ENCODE measurements at places on chromosomes 4 and X. TPM values are rescaled to one million over a fixed set of nuclear protein-coding genes. Genes with fewer than 3 reads are reported as not detected.

The CCKAR gene
- total RNA-seq: not detected

- H3K4me3 ChIP-seq: no peak overlapping the region
- H3K36me3 ChIP-seq: no peaks in the 10 kb centered on the region
- no peaks in the 10 kb centered on the region for H3K4me1 ChIP-seq
Observed at GRCh38 chr4:156981262-156981769, 9.7 kb upstream of the PDGFC start.

- no peak overlapping the region for H3K27ac ChIP-seq
- DNase-seq: no peak
- no peak overlapping the region for H3K4me3 ChIP-seq
- H3K27me3 ChIP-seq: no peaks in the 10 kb centered on the region
- peaks cover 24% of the 10 kb centered on the region for H3K36me3 ChIP-seq
- peaks cover 67% of the 10 kb centered on the region for H3K4me1 ChIP-seq
Observed at GRCh38 chr4:186708554-186708953, 15.1 kb downstream of the FAT1 start.

DNA sequence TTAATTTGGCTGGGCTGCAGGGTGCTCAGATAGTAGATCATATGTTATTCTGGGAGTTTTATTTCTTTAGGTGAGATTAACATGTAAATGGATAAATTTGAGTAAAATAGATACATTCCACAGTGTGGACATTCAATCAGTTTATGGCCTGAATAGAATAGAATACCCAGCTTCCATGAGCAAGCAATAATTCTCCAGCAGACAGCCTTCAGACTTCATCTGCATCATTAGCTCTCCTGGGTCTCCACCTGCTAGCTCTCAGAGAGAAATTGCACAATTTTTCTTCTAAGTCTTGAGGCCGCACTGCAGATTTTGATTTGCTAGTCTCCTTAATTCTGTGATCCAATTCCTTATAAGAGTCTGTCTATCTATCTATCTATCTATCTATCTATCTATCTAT is 420.3 kb upstream of the BOD1L1 start:
- H3K27me3 ChIP-seq: no peaks in the 10 kb centered on the region
- no peaks in the 10 kb centered on the region for H3K36me3 ChIP-seq
- H3K27ac ChIP-seq: no peak overlapping the region
- no peaks in the 10 kb centered on the region for H3K4me1 ChIP-seq
- no peak overlapping the region for H3K4me3 ChIP-seq
- DNase-seq: no peak

DNA sequence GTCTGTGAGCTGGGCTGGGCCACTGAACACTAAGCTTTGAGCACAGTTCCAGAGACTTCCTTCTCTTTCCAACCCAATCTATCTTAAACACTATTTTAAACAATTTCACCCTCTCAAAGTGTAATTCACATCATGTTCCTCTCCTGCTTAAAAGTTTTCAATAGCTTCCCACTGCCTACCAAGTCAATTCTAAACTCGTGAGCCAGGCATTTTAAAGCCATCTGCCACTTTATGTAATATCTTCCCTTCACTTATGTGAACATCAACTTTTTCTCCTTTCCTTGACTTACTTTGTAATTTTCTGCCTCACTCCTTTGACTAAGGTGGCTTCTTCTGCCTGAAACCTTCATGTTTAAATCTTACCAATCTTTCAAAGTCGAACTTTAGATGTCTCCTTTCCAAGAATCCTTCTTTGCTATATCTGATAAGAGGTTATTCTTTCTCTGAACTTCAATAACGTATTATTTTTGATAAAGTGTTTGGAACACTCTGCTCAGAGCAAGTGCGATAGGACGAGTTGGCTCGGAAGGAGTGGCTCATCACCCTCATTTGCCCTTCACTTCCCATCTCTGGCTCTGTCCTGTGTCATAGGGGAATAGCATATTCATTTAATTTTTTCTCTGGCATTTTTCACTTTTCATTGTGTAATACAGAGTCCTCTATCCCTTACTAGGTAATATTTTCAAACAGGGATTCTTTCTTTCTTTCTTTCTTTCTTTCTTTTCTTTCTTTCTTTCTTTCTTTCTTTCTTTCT is 13.0 kb upstream of the SPARCL1 start:
- DNase-seq: no peak
- peak overlapping the region; percentile 85 for H3K27ac ChIP-seq
- no peak overlapping the region for H3K4me3 ChIP-seq
- no peaks in the 10 kb centered on the region for H3K36me3 ChIP-seq
- no peaks in the 10 kb centered on the region for H3K27me3 ChIP-seq
- H3K4me1 ChIP-seq: no peaks in the 10 kb centered on the region

GRCh38 chr4:112910109-112910736 is 139.2 kb upstream of the ANK2 start:
- no peak overlapping the region for H3K4me3 ChIP-seq
- no peaks in the 10 kb centered on the region for H3K27me3 ChIP-seq
- H3K4me1 ChIP-seq: peaks cover 20% of the 10 kb centered on the region
- H3K36me3 ChIP-seq: no peaks in the 10 kb centered on the region
- no peak for DNase-seq

DNA sequence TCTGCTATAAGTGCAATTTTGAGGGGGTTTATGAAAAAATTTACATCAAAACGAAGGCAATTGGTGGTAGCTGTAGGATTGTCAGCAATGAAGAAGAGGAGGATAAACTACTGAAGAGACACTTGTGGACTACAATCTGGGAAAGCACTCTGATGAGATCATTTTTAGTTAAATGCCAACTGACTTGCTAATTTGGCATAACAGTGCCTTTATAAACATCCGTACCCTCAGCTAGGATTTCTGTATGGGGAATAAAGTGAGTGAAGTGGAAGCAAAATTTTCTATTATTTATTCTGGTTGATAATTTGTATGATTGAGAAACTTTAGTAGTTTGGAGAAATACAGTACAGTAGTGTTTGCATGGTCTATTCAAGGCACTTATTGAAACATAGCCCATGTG is 11.2 kb upstream of the GNRHR start:
- no peak overlapping the region for H3K4me3 ChIP-seq
- H3K36me3 ChIP-seq: no peaks in the 10 kb centered on the region
- H3K27me3 ChIP-seq: no peaks in the 10 kb centered on the region
- no peaks in the 10 kb centered on the region for H3K4me1 ChIP-seq

The SSX2B gene
- not detected for total RNA-seq

GRCh38 chr4:105462576-105462975 is 11.3 kb downstream of the PPA2 start:
- H3K27ac ChIP-seq: no peak overlapping the region
- no peaks in the 10 kb centered on the region for H3K27me3 ChIP-seq
- no peak for DNase-seq

DNA sequence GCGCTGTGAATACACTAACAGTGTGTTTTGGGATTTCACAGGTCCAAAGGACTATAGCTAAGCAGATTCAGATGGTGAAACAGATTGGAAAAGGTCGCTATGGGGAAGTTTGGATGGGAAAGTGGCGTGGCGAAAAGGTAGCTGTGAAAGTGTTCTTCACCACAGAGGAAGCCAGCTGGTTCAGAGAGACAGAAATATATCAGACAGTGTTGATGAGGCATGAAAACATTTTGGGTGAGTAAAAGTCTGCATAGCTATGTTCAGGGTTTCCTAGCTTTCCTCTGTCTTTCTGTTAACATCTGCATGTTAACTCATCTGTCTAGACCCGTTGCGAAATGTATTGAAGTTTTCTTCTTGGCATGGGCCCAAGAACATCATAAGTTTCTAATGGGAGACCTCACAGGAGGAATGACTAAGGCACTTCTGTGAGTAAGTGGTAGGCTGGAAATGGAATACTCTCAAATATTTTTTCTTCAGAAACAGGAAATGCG is 372.1 kb downstream of the BMPR1B start:
- no peaks in the 10 kb centered on the region for H3K36me3 ChIP-seq
- no peaks in the 10 kb centered on the region for H3K27me3 ChIP-seq
- H3K4me1 ChIP-seq: no peaks in the 10 kb centered on the region
- DNase-seq: no peak
- no peak overlapping the region for H3K4me3 ChIP-seq

- no peaks in the 10 kb centered on the region for H3K27me3 ChIP-seq
- no peak for DNase-seq
- no peak overlapping the region for H3K27ac ChIP-seq
- no peaks in the 10 kb centered on the region for H3K36me3 ChIP-seq
- H3K4me3 ChIP-seq: no peak overlapping the region
Observed at GRCh38 chr4:78722320-78722719, 53.8 kb upstream of the BMP2K start.

DNA sequence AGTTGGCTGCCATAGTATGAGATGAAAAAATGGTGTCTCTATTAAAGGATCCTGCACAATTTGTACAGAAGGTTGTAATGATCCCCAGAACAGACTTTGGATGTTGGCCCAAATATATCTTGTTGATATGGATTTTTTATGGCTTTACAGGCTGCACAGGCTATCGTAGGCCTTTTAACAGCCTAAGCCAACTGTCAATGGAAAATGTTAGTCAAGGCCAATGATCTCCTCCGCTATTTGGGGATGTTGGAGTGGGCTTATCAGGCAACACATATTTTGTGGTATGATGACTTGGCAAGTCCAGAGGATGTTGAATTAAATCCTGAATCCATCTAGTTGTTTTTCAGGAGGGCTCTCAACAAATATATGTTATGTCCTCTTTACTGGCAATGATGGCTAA is 42.1 kb downstream of the ZCCHC13 start:
- no peak overlapping the region for H3K27ac ChIP-seq
- H3K27me3 ChIP-seq: no peaks in the 10 kb centered on the region
- H3K4me3 ChIP-seq: no peak overlapping the region
- no peaks in the 10 kb centered on the region for H3K4me1 ChIP-seq
- no peaks in the 10 kb centered on the region for H3K36me3 ChIP-seq

DNA sequence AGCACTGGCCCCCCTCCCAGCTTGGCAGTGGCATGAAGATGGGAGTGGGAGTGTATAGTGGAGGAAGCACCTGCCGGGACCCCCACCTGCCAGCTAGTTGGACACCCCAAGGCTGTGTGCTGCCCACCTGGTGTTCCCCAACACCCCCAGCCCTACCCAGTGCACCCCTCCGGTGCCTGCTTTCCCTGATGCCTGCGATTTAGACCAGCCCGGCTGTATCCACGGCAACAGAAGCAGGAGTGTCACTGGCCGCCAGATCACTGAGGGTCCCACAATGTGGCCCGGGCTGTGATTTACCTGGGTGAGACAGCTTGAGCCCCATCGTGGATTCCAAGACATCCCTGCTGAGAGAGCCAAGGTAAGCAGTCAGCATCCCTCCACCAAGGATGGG is 533 bp downstream of the GPR173 start:
- peak overlapping the region; percentile 52 for H3K4me3 ChIP-seq
- H3K27me3 ChIP-seq: no peaks in the 10 kb centered on the region
- no peaks in the 10 kb centered on the region for H3K36me3 ChIP-seq
- DNase-seq: no peak
- H3K4me1 ChIP-seq: no peaks in the 10 kb centered on the region

DNA sequence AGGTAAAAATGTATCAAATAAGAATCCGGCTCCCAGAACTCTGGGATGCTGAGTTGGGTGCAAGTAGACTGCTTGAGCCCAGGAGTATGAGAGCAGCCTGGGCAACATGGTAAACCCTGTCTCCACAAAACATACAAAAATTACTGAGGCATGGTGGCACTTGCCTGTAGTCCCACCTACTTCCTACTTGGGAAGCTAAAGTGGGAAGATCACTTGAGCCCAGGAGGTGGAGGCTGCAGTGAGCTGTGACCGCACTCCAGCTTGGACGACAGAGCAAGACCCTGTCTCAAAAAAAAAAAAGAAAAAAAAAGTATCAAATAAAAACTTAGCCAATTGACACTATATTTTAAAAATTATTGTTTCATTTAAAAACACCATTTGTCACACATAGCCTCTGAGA is 84.4 kb downstream of the FBXW7 start:
- peaks cover 4% of the 10 kb centered on the region for H3K4me1 ChIP-seq
- no peaks in the 10 kb centered on the region for H3K36me3 ChIP-seq
- no peak overlapping the region for H3K27ac ChIP-seq
- H3K4me3 ChIP-seq: no peak overlapping the region
- no peaks in the 10 kb centered on the region for H3K27me3 ChIP-seq
- DNase-seq: no peak

DNA sequence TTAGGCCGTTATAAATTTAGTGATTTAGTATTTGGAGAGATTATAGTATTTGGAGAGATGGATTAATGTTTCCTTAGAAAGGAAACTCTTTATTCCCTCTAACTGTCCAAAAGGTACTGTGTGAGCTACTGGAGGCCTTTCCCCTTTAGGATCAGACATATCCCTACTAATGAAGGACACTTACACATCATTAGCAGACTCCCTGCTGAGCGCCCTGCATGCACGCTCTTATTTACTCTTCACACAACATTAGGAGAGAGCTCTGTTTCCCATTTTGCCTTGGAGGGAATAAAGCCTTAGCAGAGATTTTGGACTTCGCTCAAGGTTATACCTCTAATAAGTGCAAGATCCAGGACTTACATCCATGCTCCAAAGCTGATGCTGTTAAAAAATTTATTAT is 17.8 kb upstream of the STOX2 start:
- H3K27me3 ChIP-seq: no peaks in the 10 kb centered on the region
- H3K27ac ChIP-seq: no peak overlapping the region
- H3K36me3 ChIP-seq: no peaks in the 10 kb centered on the region
- H3K4me3 ChIP-seq: no peak overlapping the region
- no peak for DNase-seq

DNA sequence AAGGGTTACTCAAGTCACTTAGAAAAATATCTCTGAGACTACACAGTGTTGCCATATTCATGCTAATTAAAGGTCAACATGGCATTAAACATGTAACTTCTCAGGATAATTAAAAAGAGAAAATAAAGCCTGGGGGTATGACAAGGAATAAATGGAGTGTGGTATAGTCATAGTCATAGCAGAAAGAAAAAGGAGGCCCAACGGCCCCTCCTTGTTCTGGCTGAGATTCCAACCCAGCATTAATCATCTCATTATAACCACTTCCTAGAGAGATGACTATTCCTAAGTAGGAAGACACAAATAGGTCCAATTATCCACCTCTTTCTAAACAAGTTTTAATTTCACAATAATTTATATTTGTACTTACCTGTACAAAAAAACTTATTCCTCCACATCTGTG is 778.4 kb upstream of the AADAT start:
- DNase-seq: no peak
- no peaks in the 10 kb centered on the region for H3K4me1 ChIP-seq
- H3K4me3 ChIP-seq: no peak overlapping the region

The BGN gene
- total RNA-seq: 72.2 TPM

DNA sequence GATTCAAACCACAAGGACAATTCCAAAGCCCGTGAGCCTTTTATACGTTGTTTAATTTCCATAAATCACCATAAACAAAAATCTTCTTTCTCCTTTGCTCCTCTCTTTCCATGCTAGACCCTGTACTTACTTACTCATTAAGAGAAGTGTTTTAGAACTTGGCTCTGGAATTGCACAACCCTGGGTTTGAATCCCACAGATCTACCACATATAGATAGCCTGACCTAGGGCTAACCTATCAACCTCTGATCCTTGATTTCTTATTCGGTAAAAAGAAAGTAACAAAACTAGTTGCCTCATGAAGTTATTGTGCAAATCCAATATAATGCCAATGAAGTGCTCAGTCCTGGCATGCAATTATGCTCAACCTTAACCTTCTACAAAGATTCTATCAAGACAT is 68.8 kb downstream of the ZAR1 start:
- peaks cover 93% of the 10 kb centered on the region for H3K36me3 ChIP-seq
- no peak for DNase-seq
- H3K27ac ChIP-seq: no peak overlapping the region
- no peaks in the 10 kb centered on the region for H3K4me1 ChIP-seq
- no peaks in the 10 kb centered on the region for H3K27me3 ChIP-seq

All from heart right ventricle (tissue), 16 donors.